Fibroblast of skin of right biceps (primary cell): ENCODE measurements at places on chromosomes 13 and 19.

- DNase-seq, result no peak
These were observed 23.7 kb downstream of the CEBPA start for GRCh38 chr19:33278403-33279269.

DNA sequence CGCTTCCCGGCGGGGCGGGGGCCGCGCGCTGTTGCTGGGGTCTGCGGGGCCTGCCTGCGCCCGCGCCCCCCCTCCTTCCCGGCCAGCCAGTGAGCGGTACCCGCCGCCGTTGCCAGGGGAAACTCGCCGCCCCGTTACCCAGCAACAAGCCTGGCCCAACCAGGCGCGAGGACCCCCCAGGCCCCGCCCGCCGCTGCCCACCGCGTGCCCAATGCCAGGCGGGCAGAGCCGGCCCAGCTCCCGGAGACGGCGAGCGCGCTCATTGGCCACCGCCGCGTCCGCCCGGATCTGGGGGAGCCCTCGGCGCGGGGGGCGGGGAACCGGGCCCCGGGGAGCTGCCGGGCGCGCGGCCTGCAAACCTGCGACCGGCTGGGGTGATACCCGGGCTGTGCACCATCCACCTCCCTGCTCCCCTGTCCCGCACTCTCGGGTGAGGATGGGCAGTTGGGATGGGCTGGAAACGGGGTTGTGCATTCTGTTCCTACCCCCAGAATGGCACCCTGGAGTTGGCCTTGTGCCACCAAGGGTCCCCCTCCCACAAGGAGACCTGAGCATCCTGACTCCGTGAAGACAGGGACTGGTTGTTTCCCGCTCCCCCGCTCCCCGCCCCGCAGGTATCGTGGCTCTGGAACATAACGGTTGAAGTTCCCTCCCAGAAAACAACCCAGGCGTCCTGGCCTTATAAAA lies 8.8 kb upstream of the BBC3 start:
- DNase-seq, result peak; percentile 54

DNA sequence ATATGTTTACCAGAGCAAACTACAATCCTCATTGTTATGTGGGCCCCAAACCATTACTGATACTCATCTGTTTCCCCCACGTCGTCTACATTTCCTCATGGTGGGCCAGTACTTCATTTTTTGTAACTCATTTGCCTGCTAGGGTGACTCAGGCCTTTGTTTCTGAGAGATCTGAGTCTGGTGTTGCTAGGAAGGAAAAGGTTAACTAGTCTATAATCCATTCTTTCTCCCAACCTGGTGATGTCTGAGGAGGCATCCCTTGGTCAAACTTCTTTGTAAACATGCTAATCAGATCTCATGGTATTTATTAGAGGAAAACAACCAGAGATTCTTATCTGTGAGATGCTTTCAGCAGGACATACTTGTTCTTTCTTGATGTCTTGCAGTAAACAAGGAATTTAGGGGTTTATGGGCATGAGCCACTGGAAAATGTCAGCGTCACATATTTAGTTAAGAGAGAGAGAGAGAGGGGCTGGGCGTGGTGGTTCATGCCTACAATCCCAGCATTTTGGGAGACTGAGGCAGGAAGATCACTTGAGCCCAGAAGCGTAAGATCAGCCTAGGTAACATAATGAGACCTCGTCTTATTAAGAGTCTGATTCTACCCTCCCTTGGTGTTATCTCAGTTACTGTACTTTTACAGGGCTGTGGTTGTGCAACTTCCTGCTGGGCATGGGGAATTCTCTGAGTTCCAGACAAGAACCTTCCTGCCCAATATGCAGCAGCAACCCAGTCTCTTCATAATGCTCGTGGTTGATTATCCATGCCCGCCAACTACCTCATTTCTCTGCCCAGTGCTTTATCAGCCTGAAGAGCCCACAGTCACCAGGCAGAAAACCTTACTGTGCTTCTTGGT lies 9.7 kb upstream of the DPRX start:
- DNase-seq, result no peak

DNA sequence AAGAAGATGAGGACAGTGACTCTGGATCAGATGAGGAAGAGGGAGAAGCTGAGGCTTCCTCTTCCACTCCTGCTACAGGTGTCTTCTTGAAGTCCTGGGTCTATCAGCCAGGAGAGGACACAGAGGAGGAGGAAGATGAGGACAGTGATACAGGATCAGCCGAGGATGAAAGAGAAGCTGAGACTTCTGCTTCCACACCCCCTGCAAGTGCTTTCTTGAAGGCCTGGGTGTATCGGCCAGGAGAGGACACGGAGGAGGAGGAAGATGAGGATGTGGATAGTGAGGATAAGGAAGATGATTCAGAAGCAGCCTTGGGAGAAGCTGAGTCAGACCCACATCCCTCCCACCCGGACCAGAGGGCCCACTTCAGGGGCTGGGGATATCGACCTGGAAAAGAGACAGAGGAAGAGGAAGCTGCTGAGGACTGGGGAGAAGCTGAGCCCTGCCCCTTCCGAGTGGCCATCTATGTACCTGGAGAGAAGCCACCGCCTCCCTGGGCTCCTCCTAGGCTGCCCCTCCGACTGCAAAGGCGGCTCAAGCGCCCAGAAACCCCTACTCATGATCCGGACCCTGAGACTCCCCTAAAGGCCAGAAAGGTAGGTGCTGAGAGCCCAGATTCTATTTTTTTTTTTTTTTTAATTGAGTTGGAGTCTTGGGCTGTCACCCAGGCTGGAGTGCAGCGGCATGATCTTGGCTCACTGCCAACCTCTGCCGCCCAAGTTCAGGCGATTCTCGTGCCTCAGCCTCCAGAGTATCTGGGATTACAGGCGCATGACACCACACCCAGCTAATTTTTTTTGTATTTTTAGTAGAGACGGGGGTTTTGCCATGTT lies 2.3 kb downstream of the PPP1R15A start:
- DNase-seq, result peak; percentile 88

DNA sequence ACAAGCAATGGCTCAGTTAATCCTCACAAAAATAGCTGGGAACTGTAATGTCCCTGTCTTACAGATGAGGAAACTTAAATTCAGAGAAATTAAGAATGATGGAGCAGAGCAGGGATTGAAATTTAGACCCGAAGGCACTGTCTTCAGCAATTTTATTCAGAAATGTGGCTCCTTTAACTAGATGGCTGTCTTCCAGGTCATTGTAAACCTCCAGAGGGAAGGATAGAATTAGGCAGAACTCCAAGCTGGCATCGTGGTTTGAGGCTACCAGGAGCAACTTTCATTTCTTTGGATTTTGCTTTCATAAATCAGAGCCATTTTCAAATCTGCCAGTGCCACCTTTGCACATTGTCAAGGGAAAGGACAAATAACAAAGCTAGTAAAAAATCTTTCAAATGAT lies 339.0 kb downstream of the DCT start:
- DNase-seq, result no peak

GRCh38 chr19:58035863-58036262 lies 2.0 kb downstream of the ZSCAN1 start:
- no peak for DNase-seq

GRCh38 chr13:36979361-36980050 lies 19.6 kb downstream of the ALG5 start:
- peak; percentile 61 for DNase-seq

DNA sequence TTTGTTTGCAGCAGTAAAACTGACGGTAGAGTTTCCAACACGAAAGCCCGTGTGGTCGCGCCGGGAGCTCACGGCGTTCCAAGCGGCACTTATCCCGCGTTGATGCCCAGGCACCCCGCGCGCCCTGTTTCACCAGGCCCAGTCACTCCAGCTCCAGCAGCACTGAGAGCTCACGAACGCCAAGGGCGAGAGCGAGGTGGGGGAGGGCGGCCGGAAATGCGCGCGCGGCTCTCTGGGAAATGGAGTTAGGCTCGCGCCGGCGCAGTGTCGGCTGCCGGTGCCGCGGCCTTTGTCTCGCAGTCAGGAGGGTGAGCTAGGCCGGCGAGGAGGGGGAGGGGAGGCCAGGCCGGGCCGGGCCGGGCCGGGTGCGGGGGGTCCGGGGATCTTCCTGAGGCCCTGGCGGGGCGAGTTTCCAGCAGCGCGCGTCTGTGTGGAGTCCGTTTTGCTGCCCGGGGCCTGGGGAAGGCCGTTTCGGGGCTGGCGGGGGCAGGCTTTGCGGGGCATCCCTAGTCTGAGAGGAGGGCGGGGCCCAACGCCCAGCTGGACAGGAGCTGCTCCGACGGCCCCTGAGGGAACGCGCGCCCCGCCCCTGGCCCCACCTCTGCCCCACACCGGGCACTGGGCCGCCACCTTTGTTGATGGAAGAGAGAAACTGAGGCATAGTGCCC lies at the start of gene ZNF135:
TSS of gene ZNF135 (plus strand) at position 280 of the 668 bp plus-strand sequence. CDS start 721 bp downstream, outside the sequence.
- peak; percentile 87 for DNase-seq

DNA sequence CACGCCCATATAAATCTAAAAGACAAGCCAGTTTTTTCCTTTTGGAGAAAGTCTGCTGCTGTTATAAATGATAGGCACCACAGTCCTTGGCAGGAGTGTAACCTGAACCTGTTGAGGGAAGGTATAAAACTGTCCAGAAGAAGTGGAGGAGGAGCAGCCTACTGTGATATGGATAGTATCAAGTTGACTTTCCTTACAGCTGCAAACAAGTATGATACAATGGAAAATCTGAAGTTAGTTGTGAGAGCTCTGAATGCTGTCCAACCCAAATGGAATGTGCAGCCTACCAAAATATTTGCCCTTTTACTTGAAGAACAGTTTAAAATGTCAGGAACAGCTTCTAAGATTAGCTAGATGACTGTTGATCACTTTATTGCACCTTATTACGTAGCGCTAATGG lies 399.6 kb downstream of the FGF14 start:
- no peak for DNase-seq

- DNase-seq, result no peak
These were observed 102.0 kb downstream of the FOXO1 start for GRCh38 chr13:40564342-40565001.

GRCh38 chr19:18434411-18435175 lies 3.3 kb downstream of the ISYNA1 start:
- no peak for DNase-seq

GRCh38 chr19:13788991-13789390 lies 6.3 kb upstream of the ZSWIM4 start:
- DNase-seq, result peak; percentile 80

DNA sequence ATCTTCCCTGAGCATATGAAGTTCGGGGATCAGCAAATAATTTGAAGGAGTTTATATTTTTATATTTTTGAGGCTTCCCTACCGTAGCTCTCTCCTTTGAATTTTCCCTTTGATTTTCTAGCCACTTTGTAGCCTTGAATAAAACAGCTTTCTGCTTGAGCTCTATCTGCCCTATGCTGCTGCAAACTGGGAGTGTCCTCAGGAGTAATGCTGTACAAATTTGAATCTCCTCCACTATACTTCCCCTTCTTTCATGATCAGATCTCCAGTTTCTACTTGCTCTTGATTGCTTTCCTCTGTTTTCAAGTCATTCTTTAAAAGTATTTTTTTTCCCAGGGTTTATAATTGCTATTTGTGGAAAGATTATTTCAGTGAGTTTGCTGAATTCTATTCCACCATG lies 14.6 kb downstream of the PDS5B start:
- no peak for DNase-seq

DNA sequence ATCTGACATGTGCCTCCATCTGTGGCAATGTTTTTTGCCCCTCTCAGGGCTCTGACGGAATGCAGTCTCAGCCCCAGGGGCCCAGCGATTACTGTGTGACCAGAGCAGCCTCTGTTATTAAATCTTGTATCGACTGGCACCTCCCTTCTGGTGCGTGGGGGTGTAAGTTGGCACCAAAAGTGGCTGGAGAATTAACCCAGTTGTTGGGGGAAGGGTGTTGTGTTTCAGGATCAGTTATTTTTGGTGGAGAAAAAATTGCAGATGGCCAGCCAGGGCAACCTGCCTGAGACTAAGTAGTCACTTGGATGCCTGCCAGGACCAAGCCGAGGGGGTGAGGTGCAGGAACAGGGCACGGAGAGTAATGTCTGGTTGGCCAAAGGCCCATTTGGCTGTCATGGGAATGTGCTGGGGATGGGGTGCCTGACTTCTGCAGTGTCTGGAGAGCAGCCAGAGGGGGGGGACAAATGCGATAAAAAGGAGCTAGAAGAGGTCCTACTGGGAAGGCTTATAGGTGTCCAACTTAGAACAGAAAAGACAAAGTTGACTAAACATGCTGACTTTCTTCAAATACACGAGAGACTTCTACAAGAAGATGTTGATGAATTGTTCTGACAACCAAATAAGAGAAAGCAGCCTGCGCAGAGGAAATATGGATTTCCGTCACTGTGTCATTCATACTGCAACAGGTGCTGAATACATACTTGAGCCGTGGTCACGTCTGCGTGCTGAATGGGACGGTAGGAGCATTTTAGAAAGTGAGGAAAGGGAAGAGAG lies 69.8 kb downstream of the SIAH3 start:
- DNase-seq, result peak; percentile 9

DNA sequence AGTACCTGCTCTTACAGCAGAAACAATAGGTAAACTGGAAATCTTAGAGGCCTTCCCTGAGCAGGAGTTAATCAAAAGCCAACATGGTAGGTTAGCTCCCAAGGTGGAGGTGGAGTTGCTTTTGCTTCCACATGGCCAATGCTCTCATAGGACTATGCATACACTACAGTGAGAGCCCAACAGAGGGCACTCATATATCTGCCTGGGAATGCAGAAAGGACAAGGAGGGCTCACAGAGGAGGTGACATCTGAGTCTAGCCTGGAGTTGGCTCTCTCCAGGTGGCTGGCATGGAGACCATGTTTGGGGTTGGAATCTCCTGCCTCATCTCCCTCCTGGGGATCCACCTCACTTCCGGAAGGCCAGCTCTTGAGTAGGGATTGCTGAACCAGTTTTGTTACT lies 34.6 kb downstream of the ATP8A2 start:
- no peak for DNase-seq

GRCh38 chr13:51707461-51707860 lies 96.5 kb downstream of the DHRS12 start:
- no peak for DNase-seq

DNA sequence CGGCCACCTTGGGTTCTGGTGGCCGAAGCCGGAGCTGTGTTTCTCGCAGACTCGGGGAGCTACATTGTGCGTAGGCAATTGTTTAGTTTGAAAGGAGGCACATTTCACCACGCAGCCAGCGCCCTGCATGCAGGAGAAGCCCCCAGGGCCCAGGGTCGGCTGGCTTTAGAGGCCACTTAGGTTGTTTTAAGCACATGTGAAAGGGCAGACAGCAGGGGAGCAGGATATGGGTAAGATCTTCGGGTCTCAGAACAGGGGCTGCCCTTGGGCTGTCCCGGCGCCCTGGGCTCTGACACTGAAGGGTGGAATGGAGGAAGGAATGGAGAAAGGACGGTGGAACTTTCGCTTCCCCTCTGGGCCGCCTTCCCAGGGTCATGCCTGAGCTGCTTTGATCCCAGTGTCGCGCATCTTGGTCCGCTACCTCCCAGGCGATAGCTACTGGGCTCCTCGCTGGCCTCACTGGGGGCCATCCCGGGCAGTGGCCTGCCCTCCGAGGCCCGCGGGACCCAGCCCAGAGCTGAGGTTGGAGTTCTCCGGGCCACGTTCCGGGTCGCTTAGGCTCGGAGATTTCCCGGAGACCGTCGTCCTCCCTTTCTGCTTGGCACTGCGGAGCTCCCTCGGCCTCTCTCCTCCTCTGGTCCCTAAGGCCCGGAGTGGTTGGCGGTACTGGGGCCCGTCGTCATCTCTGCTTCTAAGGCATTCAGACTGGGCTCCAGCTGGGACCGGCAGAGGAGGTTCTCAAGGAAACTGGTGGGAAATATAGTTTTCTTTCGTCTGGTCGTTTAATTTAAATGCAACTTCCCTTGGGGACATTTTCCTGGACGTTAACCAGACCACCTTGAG lies 4.3 kb upstream of the POU4F1 start:
- DNase-seq, result no peak
